Heart right ventricle (tissue), 16 donors: ENCODE measurements at places on chromosomes 11 and 22.

DNA sequence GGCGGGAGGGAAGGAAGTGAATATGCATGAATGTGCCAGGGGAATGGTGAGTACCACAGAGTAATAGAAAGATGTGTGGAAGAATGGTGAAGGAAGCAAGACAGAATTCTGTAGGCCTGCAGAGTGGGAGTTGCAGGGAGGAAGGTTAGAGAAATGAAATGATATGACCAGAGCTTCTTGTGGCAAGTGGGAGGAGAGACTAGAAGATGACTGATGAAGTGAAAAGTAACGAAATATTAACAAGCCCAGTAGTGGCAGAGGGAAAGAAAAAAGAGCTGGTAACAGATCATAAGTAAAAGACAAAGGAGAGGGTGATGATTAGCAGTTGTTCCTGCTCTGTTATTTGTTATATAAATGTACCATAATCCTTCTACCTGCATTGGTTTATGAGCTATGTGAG, 1.0 kb upstream of the ALKBH8 start:
- peaks cover 25% of the 10 kb centered on the region for H3K4me1 ChIP-seq
- no peak for DNase-seq
- peaks cover 8% of the 10 kb centered on the region for H3K27me3 ChIP-seq
- H3K4me3 ChIP-seq = no peak overlapping the region

- no peaks in the 10 kb centered on the region for H3K4me1 ChIP-seq
- no peaks in the 10 kb centered on the region for H3K27me3 ChIP-seq
- H3K27ac ChIP-seq = no peak overlapping the region
- H3K36me3 ChIP-seq = no peaks in the 10 kb centered on the region
- H3K4me3 ChIP-seq = no peak overlapping the region
- DNase-seq = no peak
Measured at GRCh38 chr11:35214792-35215193, 75.8 kb downstream of the CD44 start.

GRCh38 chr22:24985826-24986214, 33.3 kb downstream of the KIAA1671 start:
- H3K4me3 ChIP-seq = no peak overlapping the region
- no peaks in the 10 kb centered on the region for H3K36me3 ChIP-seq
- H3K27me3 ChIP-seq = no peaks in the 10 kb centered on the region
- peak; percentile 75 for DNase-seq

DNA sequence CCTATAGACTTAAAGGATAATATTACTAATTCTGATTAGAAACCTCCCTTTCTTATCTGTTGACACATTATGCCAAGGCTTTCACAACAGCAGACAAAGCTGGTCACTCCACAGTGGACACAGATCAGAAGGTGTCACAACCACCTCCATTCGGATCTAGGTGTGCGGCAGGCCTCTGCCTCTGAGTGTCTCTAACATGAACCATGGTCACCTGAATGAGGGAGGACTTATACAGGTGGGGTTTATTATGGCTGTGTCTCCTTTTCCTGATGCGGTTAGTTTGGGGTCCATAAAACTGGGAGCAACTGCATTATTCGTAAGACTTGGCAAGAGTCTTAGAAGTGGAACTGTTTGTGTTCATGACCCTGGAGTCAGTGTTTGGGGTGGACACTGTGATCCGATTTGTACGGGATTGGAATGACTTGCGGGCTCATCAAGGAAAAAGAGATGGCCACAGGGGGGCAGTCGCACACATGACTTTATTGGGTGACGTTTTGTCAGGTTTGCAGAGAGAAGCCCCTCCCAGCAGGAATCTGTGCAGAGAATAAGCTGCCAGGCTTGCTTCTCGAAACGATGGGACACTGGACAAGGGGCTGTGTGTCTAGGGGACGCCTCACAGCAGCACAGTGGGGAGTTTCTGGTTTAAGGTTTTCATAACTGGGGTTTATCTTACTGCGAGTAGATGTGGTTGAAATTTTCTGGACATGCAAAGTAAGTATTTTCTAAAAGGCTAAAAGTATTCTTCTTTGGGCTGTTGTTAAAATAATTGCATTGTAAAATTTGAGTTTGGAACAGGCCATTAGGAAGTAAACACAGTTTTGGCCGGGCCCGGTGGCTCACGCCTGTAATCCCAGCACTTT, 90.6 kb downstream of the GAB4 start:
- no peaks in the 10 kb centered on the region for H3K36me3 ChIP-seq
- peaks cover 35% of the 10 kb centered on the region for H3K27me3 ChIP-seq
- peak; percentile 56 for DNase-seq
- H3K27ac ChIP-seq = no peak overlapping the region
- no peak overlapping the region for H3K4me3 ChIP-seq

DNA sequence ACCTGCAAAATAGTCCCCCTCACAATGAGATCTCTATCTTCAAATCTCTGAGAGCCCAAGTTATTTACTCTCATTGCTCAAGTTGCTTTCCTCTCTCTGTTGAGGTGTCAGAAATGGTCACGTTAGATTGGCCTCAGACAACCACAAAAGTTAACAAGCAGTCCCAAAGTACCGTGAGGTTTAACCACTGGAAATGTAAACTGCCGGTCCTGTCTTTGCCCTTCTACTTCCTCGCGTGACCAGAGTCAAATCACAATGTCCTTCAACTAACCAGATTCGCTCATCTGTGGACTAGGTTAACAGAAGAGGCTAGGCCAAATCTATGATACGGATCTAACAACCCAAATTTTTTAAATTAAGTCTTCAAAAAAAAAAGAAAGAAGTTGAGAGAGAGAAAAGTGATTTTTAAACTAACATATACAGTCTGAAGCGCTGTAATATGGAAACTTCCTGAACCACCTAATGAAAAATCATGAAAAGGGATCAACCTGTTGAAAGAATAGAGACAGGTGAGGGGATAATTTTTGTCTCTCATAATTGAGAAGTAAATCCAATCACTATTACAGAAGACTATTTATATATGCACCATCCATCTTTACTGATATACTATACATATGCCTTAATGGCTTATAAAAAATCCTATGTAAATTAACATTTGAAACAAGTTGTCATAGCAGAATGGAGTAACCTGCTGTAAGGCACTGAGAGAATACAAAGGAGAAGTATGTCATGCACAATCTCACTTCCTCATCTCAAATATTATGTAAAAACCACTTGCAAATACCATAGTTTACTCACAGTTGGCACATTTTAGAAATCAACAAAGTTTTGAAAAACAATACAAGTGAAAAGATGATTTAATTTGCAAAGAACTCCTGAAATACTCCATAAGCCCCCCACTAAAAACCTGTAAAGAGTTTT, 3.3 kb upstream of the JAML start:
- H3K36me3 ChIP-seq = no peaks in the 10 kb centered on the region
- no peaks in the 10 kb centered on the region for H3K27me3 ChIP-seq
- DNase-seq = no peak
